Forelimb muscle (tissue), 1 donor: ENCODE measurements at places on chromosomes 4 and X.

DNA sequence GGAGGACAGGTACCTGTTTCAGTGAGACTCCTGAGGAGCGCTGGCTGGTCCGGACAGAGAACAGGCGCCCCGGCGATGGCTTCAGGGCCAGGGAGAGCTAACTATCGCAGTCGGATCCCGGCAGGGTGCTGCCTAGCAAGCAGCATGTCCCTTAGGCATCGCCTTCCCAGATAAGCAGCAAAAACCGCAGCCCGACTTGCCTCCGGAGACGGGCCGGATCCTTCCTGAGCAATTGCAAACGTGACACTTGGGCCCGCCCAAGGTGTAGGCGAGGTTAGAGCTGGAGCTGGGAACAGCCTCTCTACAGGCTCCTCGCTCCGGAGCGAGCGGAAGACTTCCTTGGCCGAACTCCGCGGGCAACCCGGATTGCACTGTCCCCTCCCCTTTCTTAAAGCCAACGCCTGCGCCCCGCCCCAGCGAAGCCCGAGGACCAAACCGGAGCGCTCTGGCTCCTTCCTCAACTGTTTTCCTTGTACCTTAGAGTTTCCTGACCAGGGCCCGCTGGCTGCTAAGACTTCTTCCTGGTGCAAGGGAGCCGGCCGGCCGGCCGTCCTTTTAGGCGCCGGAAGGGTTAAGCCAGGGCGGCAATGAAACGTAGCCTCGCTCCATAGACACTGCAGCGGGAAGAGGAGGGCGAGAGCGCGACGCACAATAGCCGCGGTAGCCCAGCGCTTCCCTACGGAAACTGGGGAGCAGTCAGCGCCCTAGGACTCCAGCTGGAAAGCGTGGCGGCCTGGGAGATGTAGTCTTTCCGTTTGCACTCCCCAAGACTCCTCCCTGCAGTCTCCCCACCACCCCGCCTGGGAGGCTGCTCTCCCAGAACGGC lies at the start of gene OPHN1:
Gene OPHN1, minus strand, starts transcription at position 341 of the 826 bp plus-strand sequence. CDS start 475 bp downstream, outside the sequence.
- DNase-seq: peak; percentile 31

- no peak for DNase-seq
Observed at GRCh38 chr4:172986114-172986513, 182.5 kb upstream of the GALNT7 start.

GRCh38 chr4:40378619-40379018 lies 43.5 kb downstream of the CHRNA9 start:
- no peak for DNase-seq

DNA sequence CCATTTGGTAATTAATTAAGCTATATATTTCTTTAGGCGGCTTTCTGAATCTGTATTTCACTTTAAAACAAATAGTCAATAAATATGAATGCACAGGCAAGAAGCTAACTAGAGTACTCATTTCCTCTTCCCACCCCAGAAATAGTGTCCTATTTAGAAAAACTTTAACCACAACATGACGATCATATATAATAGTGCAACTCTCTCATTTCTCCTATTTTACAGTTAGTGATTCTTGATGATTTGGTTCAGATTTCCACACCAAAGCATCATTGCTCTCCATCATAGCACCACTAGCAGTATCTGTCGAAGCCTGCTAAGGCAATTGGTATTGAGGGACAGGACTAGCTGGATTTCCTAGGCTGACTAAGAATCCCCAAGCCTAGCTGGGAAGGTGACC lies 184.0 kb upstream of the GALNTL6 start:
- no peak for DNase-seq

DNA sequence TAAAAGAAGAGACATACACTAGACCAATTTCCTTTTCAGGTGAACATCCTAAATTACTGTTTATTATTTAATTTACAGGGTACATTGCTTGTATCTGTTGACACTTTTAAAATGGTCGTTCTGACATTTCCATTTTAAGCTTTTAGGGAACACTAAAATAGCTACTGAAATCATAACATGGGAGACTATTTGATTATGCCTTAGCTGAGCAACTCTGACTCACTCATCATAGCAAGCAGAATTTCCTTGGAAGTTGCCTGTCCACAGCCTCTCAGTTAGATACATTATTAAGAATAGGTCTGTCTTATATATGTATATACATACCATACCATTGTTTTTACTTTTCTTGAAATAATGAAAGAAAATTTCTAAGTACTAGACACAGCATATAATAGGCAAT lies 22.0 kb downstream of the GUCY1B1 start:
- DNase-seq: no peak

DNA sequence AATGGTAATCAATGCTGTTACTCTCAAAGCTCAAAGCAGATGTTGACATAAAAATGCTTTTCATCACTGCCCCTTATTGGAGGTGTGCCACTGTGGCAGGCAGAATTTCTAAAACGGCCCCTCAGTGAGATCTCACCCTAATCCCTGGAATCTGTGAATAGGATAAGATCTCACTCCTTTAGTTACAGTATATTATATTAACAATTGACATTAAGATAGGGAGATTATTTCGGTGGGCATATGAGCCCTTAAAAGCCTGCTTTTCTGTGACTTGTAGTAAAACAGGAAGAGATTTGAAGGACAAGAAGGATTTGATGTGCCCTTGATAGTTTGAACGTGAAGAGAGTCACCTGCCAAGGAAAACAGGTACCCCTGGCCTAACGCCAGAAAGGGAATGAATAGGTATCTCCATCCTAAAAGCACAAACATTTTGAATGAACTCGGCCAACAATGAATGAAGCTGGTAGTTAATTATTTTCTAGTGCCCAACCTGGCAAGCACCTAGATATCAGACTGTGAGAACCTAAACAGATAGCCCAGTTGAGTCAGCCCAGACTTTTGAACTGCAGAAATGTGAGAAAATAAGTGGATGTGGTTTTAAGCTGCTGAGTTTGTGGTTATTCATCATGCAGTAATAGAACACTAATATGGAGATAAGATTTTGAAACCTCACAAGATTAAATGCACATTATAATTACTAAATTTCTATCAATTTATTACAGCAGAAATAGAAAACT lies 881.6 kb downstream of the PCDH18 start:
- DNase-seq: no peak

GRCh38 chrX:115539841-115540240 lies 21.1 kb upstream of the PLS3 start:
- DNase-seq: no peak

GRCh38 chr4:107600983-107601382 lies 119.1 kb downstream of the PAPSS1 start:
- DNase-seq: no peak

DNA sequence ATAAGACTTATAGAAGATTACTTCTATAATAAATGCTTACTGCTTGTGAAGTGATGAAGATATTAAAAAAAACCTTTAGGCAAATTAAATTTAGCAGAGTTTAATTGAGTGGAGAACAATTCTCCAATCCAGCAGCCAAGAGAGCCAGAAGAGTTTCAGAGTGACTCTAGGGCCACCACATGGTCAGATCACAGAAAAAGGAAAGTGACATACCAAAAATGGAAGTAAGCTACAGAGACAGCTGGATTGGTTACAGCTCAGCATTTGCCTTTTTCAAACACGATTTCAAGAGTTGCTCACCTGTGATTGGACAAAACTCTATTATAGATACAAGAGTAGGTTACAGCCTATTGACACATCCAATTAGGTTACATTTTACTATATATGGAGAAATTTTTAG lies 79.0 kb upstream of the TRAM1L1 start:
- DNase-seq: no peak

DNA sequence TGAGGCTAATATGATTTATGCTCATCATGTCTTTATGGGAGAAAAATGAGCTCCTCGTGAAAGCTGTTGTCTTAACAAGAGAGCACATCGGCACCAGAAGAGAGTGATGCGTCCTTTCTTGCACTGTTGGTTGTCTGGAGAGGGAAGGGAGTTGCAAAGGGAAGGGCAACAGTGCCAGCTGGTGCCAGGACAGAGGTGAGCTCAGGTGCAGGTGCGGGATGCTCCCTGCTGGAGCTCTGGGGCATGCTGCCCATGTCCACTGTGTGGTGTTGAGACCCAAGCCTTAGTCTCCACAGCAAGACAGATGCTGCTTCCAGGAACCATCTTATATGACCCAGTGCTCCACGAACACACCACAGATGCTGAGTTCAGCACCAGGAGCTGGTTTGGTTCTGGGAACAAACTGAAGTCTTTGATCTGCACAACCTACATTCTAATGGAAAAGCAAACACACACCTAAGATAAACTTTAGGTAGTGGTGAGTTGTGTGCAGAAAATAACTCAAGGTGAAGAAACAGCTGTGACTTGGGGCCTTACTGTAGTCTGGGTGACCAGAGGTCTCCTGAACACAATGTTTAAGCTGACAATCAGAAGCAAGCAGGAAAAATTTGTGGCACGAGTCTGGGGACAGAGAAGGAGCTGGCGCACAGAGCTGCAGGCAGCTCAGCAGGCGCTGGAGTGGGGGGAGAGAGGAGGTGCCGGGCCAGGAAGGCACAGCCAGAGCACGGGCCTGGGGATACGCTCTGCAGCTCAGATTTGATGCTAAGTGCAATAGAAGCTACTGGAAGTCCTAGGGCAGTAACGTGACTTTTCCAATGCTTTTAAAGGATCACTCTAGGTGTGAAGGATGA lies 73.2 kb downstream of the HAUS3 start:
- DNase-seq: no peak

DNA sequence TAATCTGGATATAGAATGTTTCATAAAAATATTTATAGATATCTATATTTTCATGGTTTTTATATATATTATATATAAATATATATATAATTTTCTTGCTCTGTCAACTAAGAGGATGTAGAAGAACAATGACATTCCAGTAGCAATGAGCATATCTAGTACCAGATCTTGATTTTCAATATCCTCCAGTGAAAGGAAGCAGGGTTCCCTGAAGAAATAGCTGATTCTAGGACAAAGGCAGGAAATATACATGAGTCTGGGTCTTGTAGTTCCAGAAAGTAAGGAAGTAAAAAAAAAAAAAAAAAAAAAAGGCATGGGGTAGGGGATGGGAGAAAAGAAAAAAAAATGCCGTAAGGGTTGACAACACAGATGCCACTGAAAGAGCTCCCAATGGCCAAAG lies 241.4 kb downstream of the RASL11B start:
- DNase-seq: no peak

- DNase-seq: peak; percentile 71
Observed at GRCh38 chrX:1205681-1206611, 6.5 kb downstream of the CRLF2 start.

GRCh38 chr4:17597517-17597916 lies 16.9 kb upstream of the MED28 start:
- DNase-seq: no peak

- DNase-seq: no peak
Observed at GRCh38 chr4:1630266-1630665, 53.8 kb downstream of the FAM53A start.

DNA sequence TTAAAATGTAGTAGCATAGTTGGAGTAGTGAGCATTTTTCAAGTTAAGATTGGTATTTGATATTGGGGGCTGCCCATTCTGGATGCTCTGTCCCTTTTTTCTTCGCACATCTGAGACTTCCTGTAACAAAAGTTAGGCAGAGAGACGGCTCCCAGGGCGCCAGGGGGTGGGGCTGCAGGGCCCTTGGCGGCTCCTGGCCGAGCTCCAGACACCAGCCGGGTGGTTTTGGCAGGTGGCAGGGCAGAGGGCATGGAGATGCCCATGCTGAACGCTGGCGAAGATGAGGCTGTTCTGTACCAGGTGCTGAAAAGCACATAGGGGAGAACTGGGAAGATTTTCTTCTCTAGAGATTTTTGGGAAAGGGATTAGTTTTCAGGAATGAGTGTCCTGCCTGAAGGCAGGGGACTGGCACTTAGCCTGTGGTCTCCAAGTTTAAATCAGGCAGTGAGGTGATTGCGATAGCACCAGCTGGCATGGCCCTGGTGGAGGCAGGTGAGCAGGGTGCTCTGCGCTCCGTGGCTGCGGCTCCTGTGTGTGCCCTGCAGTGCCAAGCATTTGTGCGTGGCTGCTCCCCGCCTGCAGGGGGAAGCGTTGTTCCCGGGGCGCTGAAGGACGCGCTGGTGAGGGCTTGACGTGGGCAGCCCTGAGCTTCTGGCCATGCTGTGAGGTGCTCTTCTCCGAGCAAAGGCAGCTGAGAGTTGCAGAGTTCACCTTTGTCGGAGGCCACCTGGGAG lies 23.6 kb upstream of the HGFAC start:
- DNase-seq: no peak

DNA sequence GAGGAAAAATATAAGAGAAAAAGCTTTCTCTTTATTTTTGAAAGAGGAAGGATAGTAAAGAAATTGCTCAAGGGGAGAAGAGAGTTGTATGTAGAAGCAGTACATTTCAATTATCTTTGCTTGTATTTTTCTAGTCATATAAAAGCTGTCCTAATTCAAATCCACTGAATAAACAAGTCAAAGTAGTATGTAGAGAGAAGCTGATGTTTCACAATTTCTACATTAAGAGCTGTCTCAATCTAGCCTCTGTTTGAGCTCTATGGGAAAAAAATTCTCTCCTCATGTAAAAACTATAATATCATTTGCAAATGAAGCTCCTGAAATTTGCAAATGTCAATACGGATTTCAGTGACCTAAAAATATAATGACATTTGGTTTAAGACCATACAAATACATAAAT lies 52.6 kb downstream of the CHM start:
- DNase-seq: no peak

DNA sequence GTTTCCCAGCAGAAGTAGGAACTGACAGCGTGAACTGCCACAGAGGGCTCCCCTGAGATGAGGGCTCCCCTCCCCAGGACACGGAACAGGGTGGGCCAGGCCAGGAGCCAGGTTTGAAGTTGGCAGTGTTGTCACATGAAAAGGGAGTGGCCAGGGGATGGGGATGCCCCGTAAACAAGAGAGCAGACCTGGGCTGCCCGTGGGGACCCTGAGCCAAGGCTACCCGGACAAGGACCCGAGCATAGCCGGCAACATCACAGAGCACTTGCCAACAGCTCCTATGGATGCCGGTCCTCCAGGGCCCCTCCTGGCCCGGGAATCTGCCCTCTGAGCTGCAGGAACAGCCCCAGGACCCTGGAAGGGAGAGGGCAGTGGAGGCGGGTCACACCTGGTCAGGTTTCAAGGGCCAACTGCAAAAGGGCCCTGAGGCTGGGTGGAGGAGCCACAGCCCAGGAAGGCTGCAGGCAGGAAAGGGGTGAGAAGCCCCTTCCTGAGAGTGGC lies 102.1 kb downstream of the CPZ start:
- DNase-seq: no peak

DNA sequence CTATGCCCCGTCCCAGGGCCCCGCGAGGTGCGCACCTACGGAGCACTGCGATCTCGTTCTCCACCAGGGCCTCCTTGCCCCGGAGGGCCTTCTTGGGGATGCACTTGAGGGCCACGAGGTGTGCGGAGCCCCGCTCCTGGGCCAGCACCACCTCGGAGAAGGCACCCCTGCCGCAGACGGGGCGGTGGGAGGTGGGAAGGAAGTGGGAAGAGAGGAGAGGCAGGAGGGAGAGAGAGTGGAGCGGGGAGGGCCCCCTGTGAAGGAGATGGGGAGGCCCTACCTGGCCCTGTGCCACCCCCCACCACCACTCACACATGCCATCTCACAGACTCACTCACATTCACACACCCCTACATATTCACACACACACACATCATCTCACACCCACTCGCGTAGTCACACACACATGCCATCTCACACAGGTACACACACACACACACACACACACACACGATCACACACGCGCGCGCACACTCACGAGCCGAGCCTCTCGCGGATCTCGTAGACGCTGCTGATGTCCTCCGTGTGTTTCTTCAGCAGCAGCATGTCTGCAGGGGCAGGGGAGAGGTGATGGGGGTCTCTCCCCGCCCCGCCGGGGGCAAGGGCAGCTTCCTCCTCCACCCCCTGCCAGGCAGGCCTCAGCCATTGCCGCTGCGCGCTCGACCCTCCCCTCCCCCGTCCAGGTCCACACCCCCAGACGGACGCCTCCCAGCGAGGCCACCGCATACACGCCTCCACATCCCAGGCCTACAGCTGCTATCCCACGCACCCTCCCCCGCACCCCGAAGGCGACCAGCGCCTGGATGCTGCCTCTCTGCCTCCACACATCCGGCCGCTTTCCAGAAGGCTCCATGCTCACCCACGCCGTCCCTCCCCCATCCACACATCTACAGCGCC lies 834 bp downstream of the PNCK start:
- DNase-seq: no peak
